PC-9 (cell line): ENCODE measurements at places on chromosomes 2 and 18. TPM values are rescaled to one million over a fixed set of nuclear protein-coding genes. Genes with fewer than 3 reads are reported as not detected.

- no peak for DNase-seq
These were observed 75.4 kb upstream of the MAP2 start for GRCh38 chr2:209348433-209348832.

- DNase-seq: no peak
These were observed 359.3 kb downstream of the RIT2 start for GRCh38 chr18:42756214-42756613.

GRCh38 chr2:219165058-219165911, 4.5 kb downstream of the SLC23A3 start:
- no peak for DNase-seq

GRCh38 chr2:99734236-99734635, 244.4 kb upstream of the REV1 start:
- DNase-seq: peak; percentile 25

- peak; percentile 45 for DNase-seq
These were observed 32.3 kb downstream of the UBXN4 start for GRCh38 chr2:135773917-135774316.

DNA sequence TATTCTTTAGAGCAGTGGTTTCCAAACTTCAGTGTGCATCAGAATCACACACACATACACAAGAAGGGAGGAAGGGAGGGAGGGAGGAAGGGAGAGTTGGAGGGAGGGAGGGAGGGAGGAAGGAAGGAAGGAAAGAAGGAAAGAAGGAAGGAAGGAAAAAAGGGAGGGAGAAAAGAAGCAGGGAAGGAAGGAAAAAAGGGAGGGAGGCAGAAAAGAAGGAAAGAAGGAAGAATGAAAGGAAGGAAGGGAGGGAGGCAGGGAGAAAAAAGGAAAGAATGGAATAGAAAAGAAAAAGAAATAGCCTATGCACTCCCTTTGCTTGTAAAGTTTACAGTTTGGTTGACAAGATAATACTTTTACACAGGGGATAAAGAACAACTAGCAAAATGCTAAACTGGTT, 96.3 kb upstream of the BCL11A start:
- DNase-seq: no peak

GRCh38 chr2:118119158-118119727, 31.0 kb downstream of the INSIG2 start:
- DNase-seq: no peak

DNA sequence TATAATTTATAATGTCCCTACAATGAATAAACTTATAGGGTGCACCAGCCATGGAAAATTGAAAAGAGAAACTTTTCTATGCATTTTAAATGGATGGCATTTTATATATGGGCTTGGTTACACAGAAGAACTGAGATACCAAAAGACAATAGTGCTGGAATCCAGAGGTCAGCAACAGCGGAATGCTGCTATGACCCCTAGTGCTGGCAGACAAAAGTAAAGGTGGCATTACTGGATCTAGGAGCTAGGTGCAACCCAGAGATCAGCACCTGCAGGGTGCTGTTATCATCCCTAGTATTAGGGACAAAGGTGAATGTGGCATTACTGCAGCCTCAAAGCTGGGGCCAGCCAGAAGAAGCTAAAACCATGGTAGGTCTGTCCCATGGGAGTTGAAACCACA, 392.7 kb upstream of the ST6GAL2 start:
- DNase-seq: no peak

GRCh38 chr2:177235855-177236437, 23.4 kb downstream of the HNRNPA3 start:
- DNase-seq: no peak

- DNase-seq: no peak
These were observed 26.8 kb downstream of the TNP1 start for GRCh38 chr2:216833061-216833460.

- no peak for DNase-seq
These were observed 6.5 kb downstream of the CHRND start for GRCh38 chr2:232532419-232532818.

GRCh38 chr2:150230004-150230403, 257.5 kb downstream of the RND3 start:
- no peak for DNase-seq

DNA sequence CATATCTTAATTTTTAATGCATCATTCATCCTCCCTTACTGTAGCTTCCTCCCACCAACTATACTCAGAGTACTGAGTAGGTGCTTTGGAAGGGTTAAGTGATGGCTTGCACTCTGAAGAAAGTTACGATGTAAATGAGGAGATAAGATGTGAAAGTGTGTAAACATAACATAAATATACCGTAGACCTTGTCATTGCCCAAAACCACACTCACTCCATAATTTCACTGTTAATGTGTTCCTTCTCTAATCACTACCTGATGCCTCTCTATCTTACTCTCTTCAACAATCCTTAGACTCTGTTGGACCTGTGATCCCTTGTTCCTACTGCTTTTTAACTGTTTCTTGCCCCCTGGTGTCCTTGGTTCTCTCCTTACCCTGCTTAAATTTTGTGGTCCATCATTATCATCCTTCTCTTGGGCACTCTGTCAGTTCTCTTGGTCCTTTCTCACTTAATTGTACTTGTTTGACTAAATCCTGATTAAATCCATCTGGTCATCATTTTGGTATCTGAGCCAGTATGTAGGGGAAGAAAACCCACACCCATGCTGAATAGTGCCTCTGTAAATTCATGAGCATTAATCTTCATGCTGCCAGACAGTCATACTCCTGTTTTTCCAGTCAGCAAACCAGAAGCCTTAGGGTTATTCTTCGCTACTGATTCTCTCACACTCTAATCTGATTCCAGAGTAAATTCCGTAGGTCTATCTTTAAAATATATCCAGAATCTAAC, 45.0 kb downstream of the PMS1 start:
- no peak for DNase-seq

GRCh38 chr2:75959724-75960471, 249.2 kb upstream of the GCFC2 start:
- no peak for DNase-seq

DNA sequence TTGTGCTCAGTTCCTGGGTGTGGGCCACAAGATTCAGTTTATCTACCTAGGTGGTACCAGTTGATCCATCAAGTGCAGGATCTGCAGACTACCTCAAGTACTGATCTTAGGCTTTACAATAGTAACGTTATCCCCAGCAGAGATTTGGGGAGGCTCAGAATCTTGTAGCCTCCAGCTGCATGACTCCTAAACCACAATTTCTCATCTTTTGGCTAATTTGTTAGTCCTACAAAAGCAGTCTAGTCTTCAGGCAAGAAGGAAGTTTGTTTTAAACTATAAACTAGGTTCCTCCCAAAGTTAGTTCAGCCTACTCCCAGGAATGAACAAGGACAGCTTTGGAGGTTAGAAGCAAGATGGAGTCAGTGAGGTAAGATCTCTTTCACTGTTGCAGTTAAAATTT, 213.5 kb upstream of the PIEZO2 start:
- no peak for DNase-seq

DNA sequence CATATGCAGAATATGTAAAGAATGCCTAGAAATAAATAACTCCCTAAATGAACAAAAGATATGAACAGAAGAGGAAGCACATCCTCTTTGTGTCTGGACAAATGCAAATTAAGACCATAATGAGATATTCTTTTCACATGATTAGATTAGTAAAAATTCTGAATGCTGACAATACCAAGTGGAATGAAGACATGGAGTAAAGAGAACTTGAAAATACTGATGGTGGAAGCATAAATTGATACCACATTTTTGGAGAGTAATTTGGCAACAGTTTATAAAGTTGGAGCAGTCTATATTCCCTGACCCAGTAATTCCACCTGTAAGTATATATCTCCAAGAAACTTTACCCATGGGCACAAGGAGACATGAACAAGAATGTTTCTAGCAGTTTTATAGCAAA, 130.0 kb downstream of the CAPN13 start:
- DNase-seq: peak; percentile 8

DNA sequence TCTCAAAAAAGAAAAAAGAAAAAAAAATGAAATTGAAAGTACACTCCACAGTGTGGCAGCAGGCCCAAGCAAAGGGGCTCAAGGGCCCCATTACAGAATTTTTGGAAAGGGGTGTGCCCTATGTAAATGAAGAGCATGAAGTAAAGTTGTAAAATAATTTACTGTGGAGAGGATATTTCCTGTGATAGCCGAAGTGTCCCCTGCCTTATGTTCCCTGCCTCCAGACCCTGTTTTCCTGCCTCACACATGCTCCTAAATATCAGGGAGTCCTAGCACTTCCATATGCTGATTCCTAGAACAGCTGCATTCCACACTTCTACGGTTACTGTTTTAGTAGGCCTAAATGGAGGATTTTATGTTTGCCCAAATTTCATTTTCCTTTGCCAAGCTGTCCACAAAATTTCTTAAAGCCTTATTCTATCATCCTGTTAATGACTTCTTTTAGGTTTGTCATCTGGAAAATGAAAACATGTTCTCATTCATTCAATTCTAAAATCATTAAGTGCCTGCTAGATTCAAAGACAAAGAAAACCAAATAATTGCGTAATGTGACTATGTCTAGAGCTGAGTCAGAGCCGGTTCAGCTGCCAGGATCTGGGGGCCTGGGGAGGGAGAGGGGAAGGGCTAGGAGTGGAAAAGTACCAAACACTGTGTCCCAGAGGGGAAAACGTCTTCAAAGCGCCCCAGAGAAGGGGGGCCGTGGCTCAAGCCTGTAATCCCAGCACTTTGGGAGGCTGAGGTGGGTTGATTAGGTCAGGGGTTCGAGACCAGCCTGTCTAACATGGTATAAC, 25.9 kb upstream of the IMPA2 start:
- DNase-seq: peak; percentile 54

DNA sequence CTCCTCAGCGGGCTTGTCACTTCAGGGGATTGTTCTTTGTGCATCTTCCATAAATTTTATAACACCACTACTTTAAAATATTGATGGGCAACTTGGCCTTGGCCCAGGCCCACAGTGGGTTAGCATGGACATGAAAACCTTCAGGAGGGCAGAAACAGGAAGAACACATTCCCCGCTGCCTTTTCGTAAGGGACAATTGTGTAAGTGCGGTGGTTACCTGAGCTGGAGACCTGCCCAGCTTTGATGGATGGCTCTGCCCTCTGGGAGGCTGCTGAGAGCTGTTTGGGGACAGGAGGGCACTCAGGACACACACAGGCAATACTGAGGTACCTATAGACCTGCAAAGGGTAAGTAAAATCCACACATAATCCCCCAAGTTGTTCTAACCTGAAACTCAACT, 46.8 kb downstream of the FECH start:
- DNase-seq: no peak

Gene HOXD13
- total RNA-seq: not detected in 2 replicates

Gene NR4A2
- 2.3 and 3.0 TPM in 2 replicates for total RNA-seq

Gene PNPT1
- 23.1 and 34.1 TPM in 2 replicates for total RNA-seq

Gene IDH1
- total RNA-seq: 193 and 227 TPM in 2 replicates

Gene ME2
- total RNA-seq: 24.6 and 27.9 TPM in 2 replicates

Gene OSBPL1A
- total RNA-seq: 33.7 and 37.4 TPM in 2 replicates

Gene FN1
- 39.4 and 42.5 TPM in 2 replicates for total RNA-seq

Gene UGT1A4
- total RNA-seq: 73.6 and 93.0 TPM in 2 replicates

Gene TTN
- not detected in 2 replicates for total RNA-seq

Gene OLA1
- total RNA-seq: 172 and 263 TPM in 2 replicates

Gene ADD2
- 3.5 and 3.8 TPM in 2 replicates for total RNA-seq

Gene THUMPD2
- total RNA-seq: 7.9 and 11.3 TPM in 2 replicates

Gene MOGAT1
- 0.35 and 0.65 TPM in 2 replicates for total RNA-seq
